H4 (cell line): ENCODE measurements at places on chromosomes 16 and 17. TPM values are rescaled to one million over a fixed set of nuclear protein-coding genes. Genes with fewer than 3 reads are reported as not detected.

Gene KRT222
- 0.06 TPM in 1 of 2 replicates, not detected in the other for total RNA-seq

Gene CCDC200
- total RNA-seq = not detected in 2 replicates

Gene SLC13A2
- total RNA-seq = not detected in 2 replicates

Gene HS3ST3B1
- 9.7 and 9.8 TPM in 2 replicates for total RNA-seq

Gene ZPBP2
- not detected in 2 replicates for total RNA-seq
